ENCODE measurements at places on chromosomes 7 and 10.

GRCh38 chr10:61701706-61702105, 39.0 kb downstream of the CABCOCO1 start:
- DNase-seq = no peak

DNA sequence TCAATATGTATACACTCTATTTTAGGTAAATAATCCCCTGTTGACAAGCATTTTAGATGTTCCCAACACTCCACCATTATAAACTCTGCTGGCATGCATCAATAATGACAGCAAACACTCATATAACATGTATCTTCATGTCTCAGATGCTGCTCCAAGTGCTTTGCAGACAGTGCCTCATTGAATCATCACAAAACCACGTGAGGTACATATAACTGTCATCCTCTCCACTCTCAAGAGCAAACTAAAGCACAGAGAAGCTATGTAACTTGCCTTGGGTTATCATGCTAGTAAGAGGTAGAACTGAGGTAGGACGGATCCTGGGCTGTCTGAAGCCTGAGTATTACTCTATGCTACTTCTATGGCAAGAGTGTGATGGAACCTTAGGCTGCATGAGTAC, 72.5 kb upstream of the GSDME start:
- DNase-seq = no peak

DNA sequence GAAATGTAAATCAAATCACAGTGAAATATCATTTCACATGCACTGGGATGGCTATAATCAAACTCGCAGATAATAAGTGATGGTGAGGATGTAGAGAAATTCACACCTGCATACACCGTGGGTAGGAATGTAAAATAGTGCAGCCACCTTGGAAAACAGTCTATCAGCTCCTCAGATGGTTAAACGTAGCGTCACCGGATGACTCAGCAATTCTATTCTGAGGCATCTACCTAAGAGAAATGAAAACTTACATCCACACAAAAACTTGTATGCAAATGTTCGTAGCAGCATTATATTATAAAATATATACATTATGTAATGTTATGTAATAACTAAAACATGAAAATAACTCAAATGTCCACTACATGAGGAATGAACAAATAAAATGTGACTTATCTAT, 38.9 kb downstream of the SH3PXD2A start:
- DNase-seq = no peak

DNA sequence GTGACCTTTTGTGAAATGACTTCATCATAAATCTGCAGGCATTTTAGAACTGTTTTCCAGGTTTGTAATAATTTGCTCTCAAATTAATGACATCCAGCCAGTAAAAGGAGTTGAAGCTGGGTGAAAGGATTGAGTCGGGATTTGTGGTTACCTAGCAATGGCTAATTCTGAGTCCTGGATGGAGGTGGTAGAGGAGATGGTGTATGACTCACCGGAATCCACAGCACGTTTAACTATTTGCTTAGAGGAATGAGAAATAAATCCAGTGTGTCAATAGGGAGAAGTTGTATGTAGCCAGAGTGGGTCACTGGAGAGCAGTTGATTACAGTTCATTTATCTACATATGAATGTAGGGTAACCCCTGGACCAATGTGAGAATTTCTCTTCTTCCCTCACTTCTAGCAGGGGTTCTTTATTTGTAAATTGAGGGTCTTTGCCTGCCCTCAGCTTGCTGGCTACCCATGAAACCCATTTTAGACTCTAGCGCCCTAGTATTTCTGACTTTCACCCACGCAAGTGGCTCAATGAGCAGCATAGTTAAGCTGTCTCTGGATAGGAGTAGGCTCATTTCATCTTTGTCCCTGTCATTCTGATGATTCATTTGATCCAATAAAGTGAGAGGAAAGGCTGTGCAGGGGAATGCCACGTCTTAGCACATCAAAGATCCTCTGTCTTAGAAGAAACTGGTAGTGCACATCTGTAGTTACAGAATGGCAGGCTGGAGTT, 547.8 kb downstream of the SORCS3 start:
- DNase-seq = no peak

DNA sequence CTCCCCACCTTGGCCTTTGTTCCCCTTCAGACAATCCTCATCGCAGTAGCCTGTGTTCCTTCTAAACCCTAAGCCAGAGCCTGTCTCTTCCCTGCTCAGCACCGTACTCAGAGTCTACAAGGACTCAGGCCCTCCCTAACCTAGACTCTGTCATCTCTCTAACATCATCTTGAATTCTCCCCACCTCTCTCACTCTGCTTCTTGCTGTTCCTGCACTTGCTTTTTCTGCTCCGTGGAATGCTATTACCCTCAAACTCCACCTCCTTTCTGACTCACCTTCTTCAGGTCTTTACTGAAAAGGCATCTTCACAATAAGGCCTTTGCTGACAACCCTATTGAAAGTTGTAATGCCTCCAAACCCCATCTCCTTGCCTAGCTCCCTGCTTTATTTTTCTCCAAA, 141.0 kb downstream of the DKK1 start:
- no peak for DNase-seq
